ENCODE measurements at places on chromosomes 6 and 20.

GRCh38 chr6:140581601-140582000, 1207.2 kb upstream of the CITED2 start:
- no peak for DNase-seq

- DNase-seq, result no peak
Observed at GRCh38 chr6:69337311-69337710, 459.5 kb downstream of the LMBRD1 start.

DNA sequence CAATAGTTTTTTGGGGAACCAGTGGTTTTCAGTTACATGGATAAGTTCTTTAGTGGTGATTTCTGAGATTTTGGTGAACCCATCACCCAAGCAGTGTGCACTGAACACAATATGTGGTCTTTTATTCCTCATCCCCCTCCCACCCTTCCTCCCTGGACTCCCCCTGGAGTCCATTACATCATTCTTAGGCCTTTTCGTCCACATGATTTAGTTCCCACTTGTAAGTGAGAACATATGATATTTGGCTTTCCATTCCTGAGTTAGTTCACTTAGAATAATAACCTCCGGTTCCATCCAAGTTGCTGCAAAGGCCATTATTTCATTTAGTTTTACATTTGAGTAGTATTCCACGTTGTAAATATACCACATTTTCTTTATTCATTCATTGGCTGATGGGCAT, 28.3 kb downstream of the RPP40 start:
- DNase-seq, result no peak

DNA sequence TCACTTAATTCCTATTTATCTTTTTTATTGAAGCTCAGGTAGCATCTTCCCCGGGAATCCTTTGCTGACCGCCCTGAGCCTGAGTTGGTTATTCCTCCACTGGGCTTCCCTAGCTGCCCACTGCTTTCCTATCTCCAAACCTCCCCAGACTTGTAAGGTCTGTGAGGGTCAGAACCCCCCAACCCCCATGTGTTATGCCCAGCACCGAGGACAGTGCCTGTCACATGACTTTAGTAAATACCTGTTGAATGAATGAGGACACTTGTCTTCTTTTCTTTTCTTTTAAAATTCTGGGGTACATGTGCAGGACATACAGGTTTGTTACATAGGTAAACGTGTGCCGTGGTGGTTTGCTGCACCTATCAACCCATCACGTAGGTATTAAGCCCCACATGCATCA, 105.9 kb downstream of the UST start:
- DNase-seq, result no peak

- DNase-seq, result no peak
Observed at GRCh38 chr20:48422242-48422960, 405.4 kb downstream of the PREX1 start.

GRCh38 chr20:46767127-46767761, 57.8 kb downstream of the SLC2A10 start:
- peak; percentile 46 for DNase-seq

- DNase-seq, result no peak
Observed at GRCh38 chr6:40852779-40853373, 186.1 kb downstream of the UNC5CL start.

GRCh38 chr6:137651178-137651577, 157.0 kb upstream of the OLIG3 start:
- DNase-seq, result no peak

GRCh38 chr6:73648166-73648565, 5.6 kb downstream of the SLC17A5 start:
- no peak for DNase-seq

- DNase-seq, result no peak
Observed at GRCh38 chr6:130787726-130788500, 39.3 kb upstream of the SMLR1 start.

DNA sequence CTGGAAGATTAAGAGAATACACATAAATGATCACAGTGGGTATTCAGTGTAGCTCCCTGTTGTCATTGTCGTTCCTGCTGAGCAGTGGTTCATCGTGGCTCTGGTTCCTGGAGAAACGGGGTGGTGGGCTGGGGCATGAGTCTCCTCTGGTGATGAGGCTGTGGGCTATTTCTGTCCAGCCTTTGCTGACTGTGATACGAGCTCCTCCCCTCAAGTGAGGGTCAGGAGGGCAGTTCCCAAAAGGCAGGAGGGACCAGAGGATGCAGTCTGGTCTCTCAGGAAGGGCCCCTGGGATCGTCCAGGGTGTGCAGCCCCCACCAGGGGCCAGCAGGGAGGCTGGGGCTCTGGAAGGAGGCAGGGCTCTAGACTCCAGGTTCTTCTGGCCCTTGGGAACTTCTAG, 31.1 kb upstream of the DLGAP4 start:
- no peak for DNase-seq

- no peak for DNase-seq
Observed at GRCh38 chr6:156988276-156989158, 211.3 kb downstream of the ARID1B start.

GRCh38 chr6:125802943-125803377, 12.2 kb downstream of the NCOA7 start:
- DNase-seq, result no peak

- DNase-seq, result no peak
Observed at GRCh38 chr6:33104887-33105286, 29.1 kb downstream of the HLA-DPB1 start.

GRCh38 chr6:155330922-155331321, 16.6 kb upstream of the TFB1M start:
- no peak for DNase-seq

GRCh38 chr20:58963060-58963584, 17.9 kb upstream of the NELFCD start:
- DNase-seq, result no peak

DNA sequence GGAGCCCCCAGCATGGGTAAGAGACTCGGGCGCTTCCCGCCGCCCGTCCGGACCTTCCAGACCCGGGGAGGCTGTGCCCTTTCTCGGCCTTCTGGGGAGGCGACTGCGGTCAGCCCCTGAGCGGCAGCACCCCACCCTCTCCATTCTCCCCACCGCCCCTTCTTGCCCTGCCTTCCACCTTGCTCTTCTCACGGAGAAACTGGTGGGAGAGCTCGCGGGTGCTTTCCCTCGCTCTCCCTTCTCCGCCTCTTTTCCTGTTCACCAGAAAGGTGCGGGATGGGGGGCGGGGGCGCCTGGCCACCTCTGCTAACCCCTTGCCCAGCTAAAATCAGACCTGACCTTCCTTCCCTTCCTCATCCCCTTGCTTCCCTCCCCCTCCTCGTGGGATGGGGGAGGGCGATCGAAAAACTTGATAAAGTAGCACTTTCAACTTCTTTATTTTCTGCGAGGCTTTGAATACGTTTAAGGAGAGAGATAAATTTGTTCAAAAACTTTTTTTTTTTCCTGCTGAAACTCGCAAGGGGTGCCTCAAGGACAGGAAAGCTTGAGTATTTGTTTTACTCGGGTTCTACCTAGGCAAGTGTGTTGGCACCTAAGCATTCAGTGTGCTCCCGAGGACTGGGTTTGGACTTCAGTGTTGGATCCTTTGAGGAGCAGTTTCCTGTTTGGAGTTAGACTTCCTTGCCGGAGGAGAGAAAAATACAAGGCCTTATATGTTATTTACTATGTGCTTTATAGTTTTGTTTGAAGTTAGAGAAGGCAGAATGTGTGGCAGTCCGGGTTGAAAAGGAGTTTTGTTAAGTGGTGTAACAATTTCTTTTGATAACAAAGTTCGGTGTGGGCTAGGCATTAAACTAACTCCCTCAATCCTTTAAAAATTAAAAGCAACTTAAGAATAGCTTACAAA, 897 bp downstream of the CD2AP start:
- DNase-seq, result peak; percentile 71

DNA sequence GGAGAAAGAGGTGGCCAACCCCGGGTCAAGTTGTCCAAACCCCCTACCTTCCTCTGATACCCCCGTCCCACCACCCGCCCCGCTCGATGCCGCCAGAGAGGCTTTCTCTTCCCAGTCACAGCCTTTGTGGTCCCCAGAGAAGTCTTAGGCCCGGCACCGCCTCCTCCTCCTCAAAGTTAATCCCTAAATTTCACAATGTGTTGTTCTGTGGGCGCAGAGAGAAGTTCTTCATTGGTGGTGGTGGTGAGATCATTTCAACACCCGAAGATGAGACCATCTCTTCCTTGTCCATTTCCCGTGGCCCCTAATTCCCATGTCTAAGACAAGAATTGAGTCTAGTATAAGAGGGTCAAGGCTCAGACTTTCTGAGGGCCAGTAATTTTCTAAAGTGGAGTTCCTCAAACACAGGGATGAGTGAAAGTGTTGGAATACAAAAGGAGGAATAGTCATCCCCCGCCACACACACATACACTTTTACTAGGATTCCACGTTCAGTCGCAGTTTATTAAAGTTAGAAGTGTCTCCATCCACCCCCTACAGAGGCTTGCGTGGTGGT, 10.4 kb downstream of the TRIM31 start:
- DNase-seq, result peak; percentile 28

DNA sequence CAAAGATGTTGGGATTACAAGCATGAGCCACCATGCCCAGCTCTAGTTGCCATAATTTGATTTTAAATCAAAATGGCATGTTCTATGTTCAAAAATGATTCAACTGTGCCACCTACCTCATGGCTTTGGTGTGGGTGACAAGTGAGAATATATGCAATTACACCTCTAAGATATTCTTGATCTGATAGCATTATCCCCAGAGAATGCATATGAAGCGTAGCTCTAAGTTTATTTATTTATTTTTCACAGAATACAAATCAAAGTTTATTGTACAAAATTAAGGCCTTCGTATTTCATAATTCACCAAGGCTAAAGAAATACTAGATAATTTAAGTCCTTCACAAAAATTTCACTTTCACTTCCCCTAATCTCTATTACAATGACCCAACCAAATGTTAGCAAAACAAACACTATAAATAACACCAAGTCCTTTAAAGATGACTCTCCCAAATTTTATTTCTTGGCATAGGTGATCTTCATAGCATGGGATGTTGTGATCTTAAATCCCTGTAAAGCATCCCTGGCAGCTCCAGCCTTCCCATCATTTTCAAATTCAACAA, 205.9 kb upstream of the TAB2 start:
- DNase-seq, result no peak

GRCh38 chr6:113287396-113287795, 569.7 kb upstream of the MARCKS start:
- no peak for DNase-seq

DNA sequence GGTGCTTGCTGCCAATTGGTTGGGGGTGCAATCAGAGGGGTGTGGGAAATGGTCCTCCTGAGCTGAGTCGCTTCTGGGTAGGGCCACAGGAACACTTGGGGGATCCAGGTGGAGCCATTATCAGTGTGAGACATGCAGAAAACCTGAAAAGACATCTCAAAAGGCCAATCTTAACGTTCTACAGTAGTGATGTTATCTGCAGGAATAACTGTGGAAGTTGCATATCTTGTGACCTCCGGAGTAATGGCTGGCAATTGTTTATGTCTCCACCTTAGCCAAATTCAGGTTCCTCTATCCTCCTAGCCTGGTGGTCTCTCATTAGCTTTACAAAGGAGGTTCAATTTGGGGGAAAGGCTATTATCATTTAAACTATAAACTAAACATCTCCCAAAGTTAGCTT, 114.8 kb upstream of the SNX9 start:
- no peak for DNase-seq

DNA sequence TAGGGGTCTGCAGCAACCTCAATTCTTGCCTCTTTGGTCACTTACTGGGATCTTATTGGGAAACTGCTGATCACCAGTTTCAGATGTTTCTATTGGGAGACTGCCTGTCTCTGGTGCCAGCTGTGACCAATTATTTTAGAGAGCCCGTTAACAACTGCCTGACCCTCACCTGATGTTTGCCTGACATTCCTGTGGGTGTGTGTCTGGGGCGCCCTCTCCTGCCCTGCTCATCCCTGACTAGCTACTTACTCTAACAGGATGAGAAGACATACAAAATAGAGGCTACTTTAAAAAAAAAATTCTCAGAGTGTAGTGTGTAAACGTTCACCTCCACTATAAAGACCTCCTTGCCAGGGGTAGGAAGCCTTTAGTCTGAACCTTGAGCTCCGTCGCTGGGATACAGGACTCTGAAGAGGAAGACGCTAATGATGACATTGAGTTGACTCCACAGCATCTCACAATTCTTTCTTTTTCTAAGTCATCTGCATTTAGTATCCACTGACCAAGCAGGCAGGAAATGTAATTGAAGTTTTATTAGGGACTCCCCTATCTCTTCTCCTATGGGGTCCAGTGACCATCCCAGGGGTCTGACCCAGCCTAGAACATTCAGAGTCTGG, 54.6 kb upstream of the DDR1 start:
- DNase-seq, result no peak

DNA sequence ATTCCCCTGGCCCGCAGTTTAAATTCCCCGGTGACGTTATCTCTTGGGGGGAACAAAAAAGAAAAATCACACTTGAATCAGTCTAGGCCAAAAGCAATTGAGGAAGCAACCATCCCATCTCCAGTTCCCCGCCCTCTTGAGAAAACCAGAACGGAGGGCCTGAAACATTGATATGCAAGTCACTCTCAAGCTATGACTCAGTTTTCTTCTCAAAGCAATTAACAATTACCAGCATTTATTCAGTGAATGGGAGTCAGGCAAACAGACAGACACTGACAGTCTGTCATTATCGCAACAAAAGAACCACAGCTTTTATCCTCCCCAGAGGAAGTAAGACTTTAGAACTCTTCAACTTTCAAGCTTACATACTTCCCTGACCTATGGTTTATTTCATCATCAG, 100.9 kb downstream of the OPRM1 start:
- DNase-seq, result no peak

DNA sequence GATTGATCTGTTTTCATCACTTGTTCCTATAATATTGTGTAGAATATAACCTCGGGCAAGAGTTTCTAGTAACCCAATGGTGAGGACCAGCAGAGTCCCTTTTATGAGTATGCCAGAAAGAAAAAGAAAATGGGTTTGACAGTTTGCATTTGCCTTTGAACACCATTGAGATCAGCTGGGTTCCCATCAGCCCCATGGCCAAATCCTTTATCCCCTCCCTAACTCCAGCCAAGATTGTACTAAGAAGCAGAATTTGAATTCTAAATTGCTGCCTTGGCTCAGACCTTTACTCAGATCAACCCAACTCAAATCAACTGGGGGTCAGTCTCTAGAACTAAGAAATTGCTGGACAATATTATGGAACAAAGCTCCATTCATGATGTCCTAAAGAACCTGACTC, 187.4 kb downstream of the TBC1D7 start:
- no peak for DNase-seq

- no peak for DNase-seq
Observed at GRCh38 chr6:48150701-48151100, 39.7 kb upstream of the PTCHD4 start.

DNA sequence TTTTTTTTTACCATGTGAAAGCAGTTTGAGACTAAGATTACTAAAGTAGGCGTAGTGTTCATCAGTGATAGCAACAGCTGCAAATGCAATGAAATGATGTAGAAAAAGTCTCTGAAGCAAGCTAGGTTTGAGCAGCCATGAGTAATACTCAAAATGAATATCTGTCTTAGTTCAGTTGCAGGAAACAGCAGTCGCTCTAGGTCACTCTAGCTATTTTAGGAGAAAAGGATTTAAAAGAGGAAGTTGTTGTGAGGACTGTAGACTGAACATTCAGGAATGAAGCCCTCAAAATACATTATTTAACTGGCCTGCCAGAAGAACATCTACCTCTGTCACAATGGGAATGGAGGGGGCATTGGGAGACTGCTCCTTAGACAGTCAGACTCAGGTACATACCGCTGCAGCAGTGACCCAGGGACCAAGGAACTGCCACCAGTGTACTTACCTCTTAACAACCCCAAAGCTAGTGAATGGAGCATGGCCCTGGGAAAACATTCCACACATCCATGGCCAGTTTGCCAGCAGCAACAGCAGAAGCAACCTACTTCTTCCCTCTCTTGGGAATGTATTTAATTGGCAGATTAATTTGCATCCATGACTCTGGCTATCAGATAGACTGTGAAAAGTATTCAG, 243.0 kb upstream of the KHDRBS2 start:
- no peak for DNase-seq
